Bronchial epithelial cell (primary cell): ENCODE measurements at places on chromosomes 3 and 15.
A peak's percentile ranks its signal among the peaks of the same experiment; 100 is the strongest.

GRCh38 chr3:64814351-64814750 lies 126.6 kb upstream of the ADAMTS9 start:
- DNase-seq, result no peak

- peak; percentile 23 for DNase-seq
Observed at GRCh38 chr15:80423215-80423614, 19.0 kb downstream of the ARNT2 start.

DNA sequence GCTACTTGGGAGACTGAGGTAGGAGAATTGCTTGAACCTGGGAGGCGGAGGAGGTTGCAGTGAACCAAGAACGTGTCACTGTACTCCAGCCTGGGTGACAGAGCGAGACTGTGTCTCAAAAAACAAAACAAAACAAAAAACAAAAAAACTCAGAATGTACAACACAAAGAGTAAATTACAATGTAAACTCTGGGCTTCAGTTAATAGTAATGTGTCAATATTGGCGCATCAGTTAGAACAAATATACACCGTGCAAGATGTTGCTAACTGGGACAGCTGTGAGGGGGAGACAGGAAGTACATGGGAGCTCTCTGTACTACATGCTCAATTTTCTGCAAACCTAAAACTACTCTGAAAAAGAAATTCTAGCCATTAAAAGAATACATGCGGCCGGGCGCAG lies 23.5 kb upstream of the TRPM1 start:
- DNase-seq, result no peak

DNA sequence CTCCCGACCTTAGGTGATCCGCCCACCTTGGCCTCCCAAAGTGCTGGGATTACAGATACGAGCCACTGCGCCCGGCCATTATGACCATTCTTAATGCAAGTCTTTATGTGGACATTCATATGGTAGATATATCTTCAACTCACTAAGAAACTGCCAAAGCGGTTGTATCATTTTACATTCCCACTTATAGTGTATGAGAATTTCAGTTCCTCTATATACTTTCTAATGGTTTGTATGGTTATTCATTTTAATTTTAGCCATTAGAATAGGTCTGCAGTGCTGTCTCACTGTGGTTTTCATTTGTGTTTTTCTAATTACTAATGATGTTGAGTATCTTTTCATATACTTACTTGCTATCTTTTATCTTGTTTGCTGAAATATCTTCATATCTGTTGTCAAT lies 32.5 kb downstream of the TCF12 start:
- no peak for DNase-seq

DNA sequence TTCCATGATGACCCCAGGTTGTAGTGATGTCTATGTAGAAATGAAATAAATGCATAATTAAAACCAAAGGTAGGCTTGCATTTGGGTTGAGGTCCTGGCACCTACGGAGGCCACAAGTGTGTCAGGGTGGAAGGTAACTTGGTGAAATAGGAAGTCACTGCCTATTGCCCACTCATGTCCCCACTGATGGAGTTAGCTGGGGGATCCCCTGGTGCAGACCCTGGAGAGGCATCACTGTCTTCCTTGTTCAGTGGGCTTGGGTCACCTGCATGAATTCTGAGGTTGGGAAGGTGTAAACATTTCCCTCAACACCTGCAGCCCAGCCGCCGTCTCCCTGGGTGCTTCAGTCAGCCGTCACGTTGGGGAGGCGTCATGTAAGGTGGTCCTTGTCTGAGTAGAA lies 97.1 kb downstream of the APBA2 start:
- no peak for DNase-seq

- DNase-seq, result no peak
Observed at GRCh38 chr3:20974396-20974795, 776.6 kb downstream of the ZNF385D start.

DNA sequence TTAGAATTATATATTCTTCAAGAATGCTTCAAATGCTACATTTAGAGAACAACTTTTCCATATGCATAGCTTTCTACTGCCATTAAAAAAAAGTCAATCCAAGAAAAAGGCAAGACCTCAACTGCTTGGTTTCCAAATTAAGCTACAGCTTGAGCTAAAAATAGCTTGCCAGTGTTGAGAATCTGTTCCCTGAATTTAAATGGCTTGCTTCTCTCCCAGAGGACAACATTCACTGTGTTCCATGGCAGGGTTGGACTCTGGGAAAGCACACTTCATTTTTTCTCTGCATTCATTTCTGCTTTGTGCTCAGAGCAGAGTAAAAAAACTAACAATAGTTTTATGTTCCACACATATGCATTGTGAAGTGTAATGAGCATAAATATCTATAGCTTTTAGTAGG lies 50.3 kb upstream of the ACTL6A start:
- no peak for DNase-seq

DNA sequence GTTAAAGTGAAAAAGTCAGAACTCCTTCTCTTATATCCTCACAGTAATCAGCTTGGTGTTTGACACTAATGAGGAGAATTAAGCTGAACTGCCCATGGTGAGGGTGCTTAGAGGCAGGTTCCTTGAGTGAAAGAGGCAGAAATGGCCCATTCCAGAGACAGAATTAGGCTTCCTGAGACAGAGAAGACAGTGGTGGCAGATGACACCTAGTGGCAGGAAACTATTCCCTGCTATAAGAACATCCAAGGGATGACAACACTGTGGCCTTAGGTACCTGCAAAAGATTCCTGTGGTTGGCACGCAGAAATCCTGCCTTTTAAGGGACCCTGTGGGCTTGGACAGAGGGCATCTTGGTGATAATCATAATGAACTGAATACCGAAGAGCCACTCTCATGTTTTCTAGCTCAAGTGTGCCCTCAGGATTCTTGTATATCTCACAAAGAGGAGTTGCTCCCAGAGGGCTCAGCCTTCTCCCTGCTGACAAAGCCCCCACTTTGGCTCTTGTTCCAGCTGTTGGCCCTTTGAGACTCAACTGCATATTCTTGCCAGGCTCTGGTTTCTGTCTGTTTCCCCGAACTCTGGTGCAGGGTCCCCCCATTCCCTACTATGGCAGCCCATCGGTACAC lies 56.0 kb downstream of the KBTBD12 start:
- DNase-seq, result peak; percentile 65

GRCh38 chr3:136255672-136256406 lies 5.7 kb downstream of the PCCB start:
- no peak for DNase-seq

GRCh38 chr3:8492744-8493511 lies 8.7 kb upstream of the LMCD1 start:
- DNase-seq, result peak; percentile 67

- DNase-seq, result no peak
Observed at GRCh38 chr3:4823986-4824925, 155.0 kb upstream of the BHLHE40 start.
